Activated naive CD4-positive, alpha-beta T cell treated with anti-CD3 and anti-CD28 coated beads, Interleukin-2, amount 50 U/mL, for 72 hours (primary cell): ENCODE measurements at places on chromosomes 6 and 20. TPM values are rescaled to one million over a fixed set of nuclear protein-coding genes. Genes with fewer than 3 reads are reported as not detected.

NOX3 gene
- total RNA-seq = not detected

SPEF1 gene
- 0.14 TPM for total RNA-seq

AVP gene
- not detected for total RNA-seq

C2 gene
- total RNA-seq = 0.53 TPM

TCF15 gene
- total RNA-seq = not detected

ECT2L gene
- total RNA-seq = not detected
